Kidney glomerular epithelial cell (primary cell): ENCODE measurements at places on chromosomes 16 and 17.

GRCh38 chr17:40352237-40352778 lies 12.2 kb downstream of the GJD3 start:
- DNase-seq = no peak

DNA sequence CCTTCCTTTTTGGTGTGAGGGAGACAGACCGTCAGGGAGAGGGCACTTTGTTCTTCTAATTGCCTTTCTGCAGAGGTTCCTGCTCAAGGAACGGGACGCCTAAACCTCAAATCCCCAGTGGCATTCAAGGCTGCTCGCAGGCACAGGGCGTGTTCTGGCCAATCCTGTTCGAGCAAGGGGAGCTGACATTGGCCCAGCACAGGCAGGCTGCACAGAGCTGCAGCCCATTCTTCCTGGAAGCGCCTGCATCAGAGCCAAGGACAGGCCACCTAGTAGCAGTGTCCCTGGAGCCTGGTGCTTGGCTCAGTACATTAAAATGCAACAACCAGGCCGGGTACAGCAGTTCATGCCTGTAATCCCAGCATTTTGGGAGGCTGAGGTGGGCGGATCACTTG lies 72.2 kb upstream of the CREBBP start:
- DNase-seq = no peak

GRCh38 chr16:87461466-87461991 lies 31.3 kb downstream of the ZCCHC14 start:
- DNase-seq = peak; percentile 83

DNA sequence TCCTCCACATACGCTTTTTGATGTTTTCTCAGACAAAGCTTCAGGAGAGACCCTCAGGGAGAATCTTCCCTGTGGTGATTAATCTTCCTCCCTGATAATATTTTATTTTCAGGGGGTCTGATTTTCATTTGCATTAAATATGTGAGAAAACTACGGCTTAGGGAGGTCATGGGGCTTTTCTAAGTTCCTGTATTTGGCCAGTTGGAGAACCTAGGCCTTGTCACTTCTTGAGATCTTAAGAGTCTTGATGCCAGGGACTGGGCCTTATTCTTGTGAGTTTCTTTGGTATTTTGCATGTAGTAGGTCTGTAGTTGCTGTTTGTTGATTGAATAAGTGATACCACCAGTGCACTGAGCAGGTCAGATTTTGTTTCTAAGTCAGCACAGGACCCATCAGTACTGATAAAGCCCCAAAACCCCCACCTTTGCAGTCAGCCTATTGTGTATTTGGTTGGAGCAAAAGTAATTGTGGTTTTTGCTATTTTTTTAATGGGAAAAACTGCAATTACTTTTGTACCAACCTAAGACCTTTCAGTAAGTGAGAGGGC lies 130.1 kb downstream of the PRKCA start:
- DNase-seq = no peak

GRCh38 chr17:31269036-31269577 lies 27.9 kb downstream of the OMG start:
- DNase-seq = peak; percentile 55

DNA sequence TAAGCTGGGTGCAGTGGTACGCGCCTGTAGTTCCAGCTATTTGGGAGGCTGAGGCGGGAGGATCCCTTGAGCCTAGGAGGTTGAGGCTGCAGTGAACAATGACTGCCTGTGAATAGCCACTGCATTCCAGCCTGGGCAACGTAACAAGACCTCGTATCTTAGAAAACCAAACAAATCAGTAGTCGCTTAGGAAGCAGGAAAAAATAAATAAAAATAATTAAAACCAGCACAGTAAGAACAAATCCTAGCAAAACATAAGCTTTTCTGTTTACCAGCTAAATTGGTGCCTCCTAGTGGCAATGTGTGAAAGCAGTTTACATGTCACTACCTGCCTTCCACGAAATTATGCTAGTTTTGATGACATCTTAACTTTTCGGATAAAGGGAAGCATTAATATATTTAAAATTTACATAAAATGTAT lies 1.3 kb downstream of the ARMC5 start:
- DNase-seq = peak; percentile 11

GRCh38 chr17:27996202-27997043 lies 46.1 kb upstream of the NLK start:
- no peak for DNase-seq

DNA sequence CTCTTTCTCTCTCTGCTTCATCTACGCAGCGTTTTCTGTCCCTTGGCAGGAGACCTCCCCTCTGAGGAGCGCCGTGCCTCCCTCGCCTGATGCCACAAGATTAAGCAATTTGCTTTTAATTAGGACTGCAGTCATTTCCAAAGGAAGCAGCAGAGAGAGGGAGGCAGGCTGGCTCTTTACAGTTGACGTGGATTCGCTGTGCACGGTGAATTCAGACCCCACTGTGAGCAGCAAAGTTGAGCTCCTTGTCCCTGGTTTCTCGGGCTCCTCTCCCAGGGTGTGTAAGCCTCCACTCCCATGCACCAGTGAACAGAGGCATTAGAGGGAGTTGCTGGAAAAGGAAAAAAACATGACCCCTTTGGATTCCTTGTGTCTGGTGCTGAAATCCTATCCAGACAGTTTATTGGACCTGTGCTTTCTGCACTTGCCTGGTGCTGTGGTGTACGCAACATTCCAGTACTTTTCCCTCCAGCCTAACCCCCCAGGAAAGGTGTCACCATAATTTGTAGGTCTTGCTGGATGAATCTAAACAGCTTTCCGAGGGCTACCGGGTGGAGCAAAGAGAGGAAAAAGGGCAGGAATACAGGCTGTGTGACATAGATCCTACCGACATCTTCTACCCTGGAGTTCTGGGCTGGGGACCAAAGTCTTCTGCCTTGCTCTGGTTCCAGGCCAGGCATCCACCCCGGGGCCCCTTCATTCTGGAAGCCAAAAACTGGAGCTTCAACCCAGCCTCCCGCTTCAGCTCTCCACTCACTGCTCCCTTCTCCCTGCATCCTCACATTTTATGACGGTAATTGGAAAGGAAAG lies 171.0 kb downstream of the MAF start:
- DNase-seq = peak; percentile 95

GRCh38 chr17:50301891-50302584 lies 27.8 kb downstream of the TMEM92 start:
- DNase-seq = no peak

GRCh38 chr17:73986641-73987177 lies 216.8 kb upstream of the RPL38 start:
- DNase-seq = no peak

- DNase-seq = no peak
These were observed 89.2 kb downstream of the MAP2K6 start for GRCh38 chr17:69503711-69504110.

DNA sequence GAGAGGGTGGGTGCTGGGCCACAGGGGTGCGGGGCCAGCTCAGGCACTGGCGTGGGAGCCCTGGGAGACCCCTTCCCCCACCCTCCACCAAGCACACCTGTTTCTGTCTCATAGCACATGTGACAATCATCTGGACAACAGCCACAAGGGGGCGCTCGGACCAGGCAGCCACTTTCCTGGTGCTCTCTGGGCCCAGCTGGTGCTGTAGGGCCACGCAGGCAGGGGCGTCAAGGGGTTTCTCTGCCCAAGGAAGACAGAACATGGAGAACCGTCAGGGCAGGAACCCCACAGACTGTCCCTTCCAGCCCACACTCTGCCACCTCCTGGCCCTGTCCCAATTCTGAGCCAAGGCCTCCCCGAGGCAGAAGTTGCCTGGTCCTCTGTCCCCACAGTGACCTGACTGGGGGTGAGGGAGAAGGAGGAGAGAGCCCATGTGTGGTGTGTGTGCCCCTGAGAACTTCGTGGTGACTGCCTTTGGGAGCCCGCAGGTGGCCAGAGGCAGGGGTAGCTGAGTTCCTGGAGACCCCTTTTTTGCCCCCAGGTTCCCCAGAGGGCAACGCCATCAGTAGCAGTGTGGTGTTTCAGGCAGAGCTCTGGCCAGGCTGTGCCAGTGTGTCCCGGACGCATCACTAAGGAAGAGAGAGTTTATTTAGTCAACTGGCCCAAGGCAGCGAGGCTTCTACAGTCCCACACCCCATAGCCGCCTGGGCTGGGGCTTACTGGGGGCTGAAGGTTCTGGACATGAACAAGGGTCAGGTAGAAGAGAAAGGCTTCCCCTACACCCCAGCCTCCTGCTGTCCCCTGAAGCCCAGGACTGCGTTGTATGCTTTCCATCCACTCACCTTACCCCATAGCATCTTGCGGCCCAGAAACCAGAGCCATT lies 3.1 kb upstream of the SETD6 start:
- DNase-seq = peak; percentile 48

GRCh38 chr17:35740216-35740615 lies 8.8 kb downstream of the RASL10B start:
- no peak for DNase-seq

GRCh38 chr17:46125831-46126230 lies 67.4 kb downstream of the KANSL1 start:
- DNase-seq = no peak

- no peak for DNase-seq
These were observed 844 bp downstream of the TBKBP1 start for GRCh38 chr17:47694581-47695428.
